ENCODE measurements at places on chromosomes 3 and 15.

GRCh38 chr3:157838457-157838856 is 267.8 kb downstream of the SHOX2 start:
- DNase-seq: no peak

- DNase-seq: no peak
Measured at GRCh38 chr3:44125246-44125645, 116.4 kb upstream of the TOPAZ1 start.

GRCh38 chr3:45677033-45677446 is 12.2 kb upstream of the SACM1L start:
- DNase-seq: peak; percentile 56

- no peak for DNase-seq
Measured at GRCh38 chr15:97993310-97993738, 32.8 kb downstream of the ARRDC4 start.

DNA sequence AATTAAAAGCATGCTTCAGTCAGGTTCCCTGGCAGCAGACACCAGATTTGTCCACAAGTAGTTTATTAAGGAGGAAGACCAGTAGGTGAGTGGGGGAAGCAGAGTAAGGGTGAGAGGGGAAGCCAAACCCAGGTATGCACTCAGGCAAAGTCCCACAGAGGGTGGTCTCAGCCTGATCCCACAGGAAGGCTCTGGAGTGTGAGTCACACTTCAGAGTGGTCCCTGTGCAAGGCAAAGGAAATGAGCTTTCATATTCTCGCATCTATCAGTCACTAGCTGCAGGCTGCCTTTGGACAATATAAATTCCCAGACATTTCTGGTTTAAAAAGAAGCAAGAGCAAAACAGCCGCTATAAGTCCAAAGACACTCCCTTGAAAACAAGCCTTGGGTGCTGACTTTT is 78.5 kb downstream of the TRANK1 start:
- no peak for DNase-seq

GRCh38 chr3:128081846-128082245 is 29.6 kb downstream of the SEC61A1 start:
- DNase-seq: no peak

- no peak for DNase-seq
Measured at GRCh38 chr3:113614402-113614801, 82.0 kb downstream of the USF3 start.

DNA sequence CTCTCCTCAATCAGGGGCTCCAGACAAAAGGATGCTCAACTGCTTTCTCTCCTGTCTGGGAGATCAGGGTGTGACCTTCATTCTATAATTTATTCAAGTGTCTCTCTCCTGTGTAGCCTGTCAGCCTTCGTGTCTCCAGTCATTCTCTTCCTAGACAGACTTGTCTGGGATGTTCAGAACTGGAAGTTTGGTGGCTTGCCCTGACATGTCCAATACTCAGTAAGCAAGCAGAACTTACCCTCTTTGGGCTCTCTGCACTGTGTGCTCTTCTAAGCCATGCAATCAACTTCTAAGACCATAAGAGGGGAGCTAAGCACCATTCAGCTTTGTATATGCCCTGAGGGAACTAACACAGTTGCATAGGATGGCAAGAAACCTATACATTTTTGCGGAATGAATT is 14.1 kb downstream of the ACKR2 start:
- DNase-seq: no peak

- DNase-seq: no peak
Measured at GRCh38 chr3:69252631-69253030, 130.2 kb upstream of the LMOD3 start.

- peak; percentile 20 for DNase-seq
Measured at GRCh38 chr3:9976721-9977709, 9.6 kb downstream of the EMC3 start.

DNA sequence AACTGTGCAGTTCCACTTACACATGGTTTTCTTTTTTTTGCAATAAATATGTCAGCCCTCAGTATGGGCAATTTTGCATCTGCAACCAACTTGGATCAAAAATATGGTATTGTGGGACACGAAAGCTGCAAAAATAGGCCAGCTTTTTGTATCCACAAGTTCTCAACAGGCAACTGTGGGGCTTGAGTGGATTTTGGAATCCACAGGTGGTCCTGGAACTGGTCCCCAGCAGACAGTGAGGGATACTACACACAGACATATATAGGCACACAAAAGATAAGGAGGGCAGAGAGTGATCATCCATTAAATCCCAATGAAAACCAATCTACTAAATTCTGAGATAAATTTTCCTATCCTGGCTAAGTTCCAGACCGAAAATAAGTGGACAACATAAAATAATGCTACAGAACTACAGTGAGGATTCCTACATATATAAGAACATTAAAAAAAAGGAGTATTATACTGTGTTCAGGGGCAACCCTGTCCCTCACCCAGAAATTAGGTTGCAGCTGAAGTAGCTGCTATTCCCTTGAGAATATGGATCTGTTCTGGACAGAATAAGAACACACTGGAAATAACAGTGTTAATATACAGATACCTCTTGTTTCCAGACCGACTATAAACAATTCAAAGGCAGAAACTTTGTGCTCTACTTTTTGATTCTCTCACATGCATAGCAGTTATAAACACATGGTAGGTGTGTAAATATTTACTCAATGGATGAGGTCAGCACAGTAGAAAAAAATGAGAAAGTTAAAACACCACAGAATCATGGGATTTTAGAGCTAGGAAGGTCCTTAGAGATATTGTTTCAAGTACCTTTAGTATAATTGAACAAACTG is 25.4 kb downstream of the DENND4A start:
- no peak for DNase-seq

DNA sequence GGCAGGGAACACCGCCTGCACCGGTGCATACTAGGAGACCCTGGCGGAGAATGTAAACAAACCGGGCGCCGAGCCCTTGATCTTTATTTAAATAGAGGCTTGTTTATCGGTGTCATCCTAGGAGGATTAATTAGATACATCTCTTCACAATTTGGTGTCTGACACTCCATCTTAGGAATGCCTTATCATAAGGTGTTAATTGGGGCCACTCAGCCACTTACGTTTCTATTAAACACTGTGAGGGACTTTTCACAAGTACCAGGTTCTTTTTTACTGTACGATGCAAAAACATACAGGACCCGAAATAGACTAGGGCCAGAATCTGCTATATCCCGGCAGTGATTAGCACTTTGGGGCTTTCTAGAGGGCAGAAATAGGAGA is 8.0 kb downstream of the EOMES start:
- DNase-seq: no peak

DNA sequence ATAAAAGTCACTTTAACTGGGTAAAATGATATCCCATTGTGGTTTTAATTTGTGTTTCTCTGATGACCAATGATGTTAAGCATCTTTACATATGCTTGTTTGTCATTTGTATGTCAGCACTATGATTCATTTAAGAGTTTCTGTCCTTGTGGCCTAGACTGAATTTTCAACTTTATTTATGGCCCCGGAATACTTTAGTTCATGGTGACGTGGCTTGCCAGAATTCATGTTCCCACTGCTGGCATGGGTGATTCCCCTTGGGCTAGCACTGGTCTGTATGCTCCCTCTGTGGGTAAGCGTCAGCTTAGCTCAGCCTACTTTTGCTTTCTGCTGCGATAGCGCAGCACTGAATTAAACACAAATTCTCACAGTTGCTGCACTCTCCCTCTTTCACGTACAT is 436.3 kb upstream of the SGO1 start:
- no peak for DNase-seq

DNA sequence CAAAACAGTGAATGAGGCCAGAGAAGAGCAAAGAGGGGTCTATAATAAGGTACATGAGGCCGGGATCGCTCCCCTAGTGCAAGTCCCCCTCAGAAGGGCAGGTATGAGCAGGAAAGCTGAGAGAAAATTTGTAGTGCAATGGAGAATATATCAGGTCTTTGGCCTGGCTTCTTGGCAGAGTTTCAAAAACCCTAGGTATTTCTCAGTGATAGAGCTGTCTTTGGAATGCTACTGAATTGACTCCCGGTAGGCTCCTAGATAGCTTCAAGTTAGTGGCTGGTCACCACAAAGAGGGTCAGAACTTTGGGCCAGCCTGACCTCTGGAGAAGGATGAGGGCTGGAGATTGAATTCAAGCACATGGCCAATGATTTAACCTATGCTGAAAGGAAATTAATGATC is 30.6 kb upstream of the OXTR start:
- no peak for DNase-seq

GRCh38 chr15:25022233-25022632 is 67.4 kb downstream of the SNRPN start:
- DNase-seq: no peak

GRCh38 chr3:174218016-174218415 is 641.1 kb upstream of the NAALADL2 start:
- no peak for DNase-seq

DNA sequence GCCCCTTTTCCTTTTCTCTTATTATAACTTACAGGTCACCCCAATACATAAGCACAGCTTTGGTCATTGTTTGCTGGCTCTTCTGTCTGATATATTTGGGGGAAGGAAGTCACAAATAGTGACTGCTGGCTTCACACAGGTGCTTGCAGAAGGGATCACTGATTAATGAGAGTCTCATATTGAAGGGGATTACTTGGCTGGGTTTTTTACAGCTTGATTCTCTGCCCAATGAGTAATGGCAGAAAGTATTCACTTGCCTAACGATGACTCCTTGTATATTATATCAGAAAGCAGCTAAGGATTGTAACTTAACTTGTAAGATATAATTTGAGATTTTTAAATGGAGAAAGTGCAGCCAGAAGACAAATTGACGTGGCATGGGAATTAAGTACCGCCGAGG is 119.3 kb upstream of the PFN2 start:
- DNase-seq: no peak

- DNase-seq: no peak
Measured at GRCh38 chr3:153756816-153757215, 364.4 kb upstream of the ARHGEF26 start.

GRCh38 chr3:132662212-132662611 is 2.1 kb downstream of the UBA5 start:
- no peak for DNase-seq

DNA sequence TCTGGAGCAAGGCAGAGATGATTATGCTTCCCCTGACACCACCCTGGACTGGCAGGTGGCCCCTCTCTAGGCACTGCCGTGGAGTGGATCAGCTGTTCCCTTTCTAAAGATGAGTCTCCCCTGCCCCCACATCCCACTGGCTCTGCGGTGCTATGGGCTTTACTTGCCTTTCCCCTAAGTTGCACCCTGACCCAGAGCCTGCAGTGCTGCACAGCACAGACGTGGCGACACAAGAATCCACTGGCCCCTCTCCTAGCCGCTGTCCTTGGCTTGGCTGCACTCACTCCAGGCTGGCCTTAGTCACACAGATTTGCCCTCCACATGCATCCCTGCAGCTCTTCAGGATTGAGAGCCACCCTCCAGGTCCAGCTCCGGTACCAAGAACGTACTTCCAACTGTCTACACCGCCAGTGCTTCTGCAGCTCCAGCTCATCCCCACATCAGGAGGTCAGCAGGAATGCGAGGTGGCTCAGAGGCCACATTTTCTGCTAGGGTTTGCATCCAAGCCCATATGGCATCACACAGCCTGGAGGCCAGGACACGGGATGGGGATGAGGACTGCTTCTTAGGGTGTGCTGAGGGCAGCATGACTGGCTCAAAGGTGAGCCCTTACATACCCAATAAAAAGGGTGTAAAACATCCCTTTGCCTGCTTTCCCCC is 82.4 kb upstream of the RASGRF1 start:
- no peak for DNase-seq

DNA sequence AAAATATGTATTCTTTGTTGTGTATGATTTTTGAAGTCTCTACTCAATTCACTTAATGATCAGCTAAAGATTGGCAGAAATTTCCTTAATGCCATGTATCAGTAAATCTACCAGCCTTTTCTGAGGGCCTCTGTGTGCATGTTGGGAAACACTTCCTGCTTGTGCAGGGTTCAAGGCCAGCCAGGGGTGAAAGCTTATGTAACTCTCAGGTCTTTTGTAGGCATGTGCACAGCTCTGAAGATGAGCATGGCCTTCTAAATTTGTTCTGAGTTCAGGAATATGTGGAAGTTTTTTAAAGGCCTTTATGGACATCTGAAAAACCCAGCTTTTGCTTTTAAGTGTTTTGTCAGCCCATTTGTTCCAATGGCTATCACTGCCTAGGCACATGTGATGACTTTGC is 82.7 kb downstream of the ROBO1 start:
- DNase-seq: no peak

DNA sequence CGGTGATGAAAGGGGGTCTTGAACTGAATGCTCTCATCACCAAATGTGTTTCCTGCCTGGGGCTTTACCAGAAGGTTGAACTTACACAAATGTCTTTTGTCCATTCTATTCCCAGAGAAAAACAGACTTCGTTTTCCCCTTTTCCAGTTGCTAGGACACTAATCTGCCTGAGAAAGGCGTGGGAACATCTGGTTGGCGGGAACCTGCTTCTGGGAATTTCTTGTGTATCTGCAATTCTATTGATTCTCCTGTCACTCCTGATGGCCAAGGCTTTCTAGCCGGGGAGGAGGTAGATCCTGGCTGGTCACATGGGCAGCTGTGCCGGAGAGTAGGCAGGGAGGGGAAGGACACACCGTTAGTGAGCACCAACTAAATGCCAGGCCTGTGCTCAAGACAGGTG is 31.1 kb upstream of the CCDC174 start:
- DNase-seq: no peak

DNA sequence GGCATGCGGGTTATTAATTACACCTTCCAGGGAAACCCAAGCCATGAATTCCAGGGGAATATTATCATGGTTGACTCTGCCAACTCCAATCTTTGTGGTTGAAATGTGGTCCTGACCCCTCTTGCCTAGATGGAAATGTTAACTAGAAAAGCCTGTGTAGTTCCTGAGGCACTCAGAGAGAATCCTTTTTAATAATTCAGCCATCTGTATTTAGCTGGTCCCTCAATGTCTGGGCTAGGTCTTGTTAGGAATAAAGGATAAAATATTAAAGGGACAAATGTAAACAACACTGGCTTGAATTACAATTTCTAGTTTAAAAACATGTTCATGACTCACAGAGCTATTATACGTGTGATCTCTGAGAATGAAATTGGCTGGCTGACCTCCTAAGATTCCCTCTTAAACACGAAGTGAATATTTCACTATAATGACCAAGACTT is 435.2 kb upstream of the SUCLG2 start:
- DNase-seq: no peak

DNA sequence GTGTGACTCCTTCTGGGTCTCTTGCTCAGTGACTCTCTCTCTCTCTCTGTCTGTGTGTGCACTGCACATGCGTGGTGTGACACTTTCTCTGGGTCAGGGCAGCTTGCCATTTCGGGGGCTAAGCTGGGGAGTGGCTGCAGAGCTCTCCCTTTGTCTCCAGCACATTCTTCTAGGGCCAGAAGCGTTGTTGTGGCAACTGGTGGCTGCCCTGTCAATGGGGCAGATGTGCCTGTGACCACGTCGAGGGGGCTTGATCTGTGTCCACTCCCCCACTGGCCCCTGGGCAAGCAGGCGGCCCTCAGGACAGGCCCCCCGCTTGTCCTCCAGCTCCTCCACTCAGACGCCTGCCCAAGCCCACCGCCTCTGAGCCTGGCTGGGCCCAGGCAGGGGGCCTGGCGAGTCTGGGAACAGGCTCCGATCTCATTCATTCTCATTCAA is 67.8 kb downstream of the WNT7A start:
- no peak for DNase-seq

Measured in activated naive CD4-positive, alpha-beta T cell treated with Interleukin-2 at 50 U/mL for 16 hours (primary cell).